ENCODE measurements at places on chromosomes 4 and X.

GRCh38 chr4:38080061-38080974 is 120.1 kb downstream of the PTTG2 start:
- no peak for DNase-seq

GRCh38 chr4:155773196-155773800 is 14.5 kb downstream of the GUCY1B1 start:
- no peak for DNase-seq

- DNase-seq: no peak
Observed at GRCh38 chrX:1679238-1679637, 64.4 kb downstream of the ASMT start.

DNA sequence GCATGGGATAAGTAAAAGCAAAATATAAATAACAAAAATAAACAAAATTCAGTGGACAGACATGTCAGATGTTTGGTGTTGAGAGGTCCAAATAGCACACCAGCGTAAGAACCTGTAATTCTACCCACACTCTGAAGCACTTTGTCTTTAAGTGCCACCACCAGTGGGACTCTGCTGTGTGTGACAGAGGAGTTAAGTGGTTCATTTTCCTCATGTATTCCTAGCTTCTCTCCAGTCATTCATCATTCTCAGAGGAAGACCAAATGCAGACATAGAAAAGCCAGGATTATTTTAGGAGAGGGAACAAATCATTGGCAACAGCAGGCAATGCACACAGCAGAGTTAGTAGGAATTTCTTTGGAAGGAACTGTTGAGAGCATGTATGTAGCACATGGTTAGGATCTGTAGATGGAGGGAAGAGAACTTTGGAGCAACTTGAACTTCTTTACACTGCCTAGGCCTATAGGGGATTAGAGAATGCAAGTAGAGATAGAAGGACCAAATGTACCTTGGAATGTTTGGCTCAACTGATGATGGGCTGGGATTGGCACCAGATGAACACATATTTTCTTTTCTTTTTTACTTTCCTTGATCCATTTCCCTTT is 43.0 kb upstream of the ARHGAP24 start:
- no peak for DNase-seq

DNA sequence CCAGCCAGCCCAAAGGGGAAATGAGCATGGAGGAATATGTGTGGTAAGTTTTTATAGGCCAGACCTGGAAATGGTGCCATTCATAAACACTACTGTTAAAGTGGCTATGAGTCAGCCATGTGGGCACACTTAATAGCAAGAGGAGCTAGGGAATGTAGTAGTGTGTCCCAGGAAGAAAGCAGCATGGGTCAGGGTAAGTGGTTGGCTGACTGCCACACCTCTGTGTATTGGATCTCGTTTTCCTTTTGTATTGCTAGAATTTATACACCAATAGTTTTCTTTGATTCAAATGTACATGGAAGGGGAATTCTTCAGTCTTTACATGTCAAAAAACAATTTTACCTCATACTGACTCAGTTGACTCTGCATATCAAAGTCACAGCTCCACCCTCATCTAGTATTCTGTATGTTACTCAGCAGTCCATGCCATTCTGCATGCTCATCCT is 22.9 kb upstream of the SGMS2 start:
- DNase-seq: no peak

DNA sequence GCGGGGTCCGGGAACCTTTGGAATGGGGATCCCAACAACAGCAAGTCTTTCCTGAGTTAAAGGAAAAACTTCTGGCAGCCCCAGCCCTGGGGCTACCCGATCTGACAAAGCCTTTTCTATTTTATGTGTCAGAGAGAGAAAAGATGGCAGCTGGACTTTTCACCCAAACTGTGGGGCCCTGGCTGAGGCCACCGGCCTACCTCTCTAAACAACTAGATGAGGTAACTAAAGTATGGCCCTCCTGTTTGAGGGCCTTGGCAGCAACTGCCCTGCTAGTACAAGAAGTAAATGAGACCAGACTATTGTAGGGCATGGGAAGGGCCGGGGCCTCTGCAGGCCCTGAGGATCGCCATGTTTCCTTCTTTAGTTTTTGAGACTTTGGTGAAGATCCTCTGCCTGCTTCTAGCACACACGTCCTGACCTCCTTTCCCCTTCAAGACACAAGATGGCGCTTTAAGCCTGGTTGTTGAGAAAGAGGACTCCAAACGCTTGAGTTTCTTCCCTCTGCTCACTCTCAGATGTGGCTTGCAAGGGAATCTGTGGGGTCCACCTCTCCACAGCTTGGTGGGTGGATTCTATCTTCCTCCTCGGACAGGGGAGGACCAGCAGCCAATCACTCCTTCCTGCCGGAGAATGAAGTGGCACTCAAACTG is 18.5 kb upstream of the DRD5 start:
- no peak for DNase-seq

- DNase-seq: no peak
Observed at GRCh38 chr4:162392946-162393345, 229.1 kb upstream of the FSTL5 start.

DNA sequence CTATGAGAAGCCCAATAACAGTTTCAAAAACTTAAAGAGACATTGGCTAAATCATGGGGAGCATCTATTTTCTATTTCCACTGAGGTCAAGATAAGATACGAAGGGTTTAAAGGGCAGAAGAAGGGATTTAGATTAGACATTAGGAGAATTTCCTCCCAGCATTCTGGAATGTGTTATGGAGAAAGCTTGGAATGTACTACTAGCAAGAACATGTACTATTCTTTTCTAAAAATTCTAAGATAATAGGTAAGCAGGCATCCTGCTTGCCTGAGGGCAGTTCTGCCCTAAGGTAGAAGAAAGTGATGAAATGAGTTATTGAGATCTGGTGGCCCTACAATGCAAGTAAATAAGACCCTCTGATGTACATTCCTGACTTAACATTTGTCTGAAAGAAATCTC is 279.2 kb downstream of the NR3C2 start:
- DNase-seq: no peak

DNA sequence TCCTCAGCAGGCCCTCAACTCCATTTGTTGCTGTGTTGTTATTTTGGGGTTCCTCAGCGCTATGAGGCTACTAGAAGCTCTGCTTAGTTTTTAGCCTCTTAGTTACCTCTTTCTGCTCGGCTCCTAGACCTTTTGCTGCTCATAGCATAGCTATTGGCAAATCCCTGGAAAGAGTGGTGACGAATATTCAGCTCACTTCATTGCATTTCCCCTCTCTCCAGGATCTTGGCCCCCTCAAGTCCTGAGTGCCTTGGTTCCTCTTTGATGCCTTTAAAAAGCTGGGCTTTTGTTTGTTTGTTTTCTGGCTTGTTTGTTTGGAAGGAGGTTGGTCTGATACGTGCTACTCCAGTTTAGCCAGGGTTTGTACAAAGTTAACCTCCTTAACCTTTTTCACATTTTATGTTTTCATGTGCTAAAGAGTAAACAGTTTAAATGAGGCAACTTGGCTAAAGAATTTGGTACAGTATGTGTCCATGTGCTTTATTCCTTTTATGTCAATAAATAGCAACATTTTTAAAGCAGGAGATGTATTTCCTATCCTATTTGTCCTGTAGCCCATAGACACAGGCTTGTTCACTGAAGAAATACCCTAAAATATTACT is 31.5 kb downstream of the SMAD1 start:
- no peak for DNase-seq

DNA sequence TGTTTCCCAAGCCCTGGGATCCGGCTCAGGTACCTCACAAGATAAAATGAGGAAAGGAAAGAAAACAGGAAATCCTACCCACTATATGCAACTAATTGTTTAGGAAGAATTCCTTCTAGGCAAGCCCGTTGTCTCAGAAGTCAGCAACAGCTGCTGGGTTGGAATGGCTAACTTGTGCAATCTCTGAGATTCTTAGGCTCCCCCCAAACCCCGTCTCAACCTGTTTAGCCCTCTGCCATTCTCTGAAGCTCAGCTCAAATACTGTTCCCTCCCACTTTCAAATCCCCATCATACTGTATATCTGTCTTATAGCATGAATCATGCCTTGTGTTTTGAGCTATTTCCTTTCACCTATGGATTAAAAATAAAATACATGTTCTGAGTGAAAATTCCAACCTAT is 28.9 kb downstream of the STARD8 start:
- no peak for DNase-seq

DNA sequence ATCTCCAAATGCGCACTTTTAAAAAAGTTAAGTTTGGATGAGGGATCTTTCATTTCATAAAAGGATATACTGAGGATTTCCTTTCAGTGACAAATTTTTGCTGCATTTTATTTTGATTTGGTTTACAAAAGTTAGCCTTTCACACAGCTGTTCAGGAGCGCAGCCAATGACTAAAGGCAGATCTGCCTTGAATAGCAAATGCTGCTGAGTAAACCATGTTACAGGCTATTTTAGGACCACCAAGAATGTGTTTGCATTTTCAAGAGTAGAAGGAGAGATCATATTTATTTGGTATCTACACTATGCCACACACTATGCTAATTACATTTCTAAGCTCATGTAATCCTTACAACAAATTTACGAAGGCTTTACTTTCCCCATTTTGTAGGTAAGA is 92.1 kb downstream of the MAMLD1 start:
- DNase-seq: no peak

DNA sequence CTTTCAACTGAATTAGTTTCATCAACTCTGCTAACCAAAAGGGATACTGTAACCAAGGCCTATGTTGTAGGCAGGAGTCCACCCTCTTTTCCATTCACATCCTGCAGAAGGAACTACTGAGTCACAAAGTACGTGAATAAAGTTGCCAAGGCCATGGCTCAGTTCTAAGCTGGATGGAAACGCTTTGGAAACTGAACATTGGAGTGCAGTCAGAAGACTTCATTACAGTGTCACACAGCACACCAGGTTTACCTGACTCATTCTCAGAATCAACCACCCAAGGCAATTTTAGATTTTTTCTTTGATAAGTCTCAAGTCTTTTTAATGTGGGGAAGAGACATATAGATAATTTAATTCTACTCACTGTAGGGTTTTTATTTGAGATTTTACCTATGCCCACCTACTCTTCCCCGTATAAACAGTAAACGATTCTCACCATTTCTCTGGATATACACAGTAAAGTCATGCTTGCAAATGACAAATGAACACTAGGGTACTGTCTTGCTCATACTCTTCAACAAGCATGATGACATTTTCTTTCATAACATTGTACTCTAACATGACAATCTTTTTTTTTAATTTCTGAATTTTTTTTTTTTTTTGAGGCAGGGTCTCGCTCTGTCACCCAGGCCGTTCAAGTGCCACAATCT is 58.9 kb upstream of the RBM47 start:
- no peak for DNase-seq

DNA sequence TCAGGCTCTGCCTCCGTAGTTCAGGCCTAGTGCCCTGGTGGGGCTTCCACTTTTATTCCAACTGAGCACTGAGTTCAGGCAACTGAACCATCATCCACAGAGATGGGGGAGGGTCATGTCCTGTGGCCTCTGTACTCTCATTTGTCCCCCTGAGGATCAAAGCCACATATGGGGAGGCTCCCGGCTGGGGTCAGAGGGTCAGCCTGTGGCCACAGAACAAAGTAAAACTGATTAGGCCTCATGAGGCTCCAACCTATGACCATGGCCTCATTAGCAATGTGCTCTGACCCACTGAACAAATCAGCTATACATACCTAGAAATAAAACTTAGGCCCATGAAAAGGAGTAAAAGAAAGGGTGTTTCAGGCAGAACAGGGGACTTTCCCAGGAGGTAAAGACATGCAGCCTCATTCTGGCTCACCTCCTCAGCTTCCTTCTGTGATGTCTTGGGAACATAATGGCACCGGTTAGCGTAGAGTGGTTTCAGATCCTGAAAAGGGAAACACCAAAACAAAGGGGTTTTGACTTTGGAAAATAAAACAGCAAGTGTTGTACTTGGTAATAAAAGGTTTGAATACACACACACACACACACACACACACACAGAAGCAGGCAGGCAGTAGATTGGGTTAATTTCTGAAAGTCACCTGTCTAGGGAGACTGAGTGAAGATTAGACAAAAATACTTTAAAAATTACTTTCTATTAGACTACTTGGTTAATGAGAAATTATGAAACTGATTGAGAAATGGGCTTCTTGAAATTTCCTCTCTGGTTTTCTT is 24.3 kb downstream of the TMEM255A start:
- no peak for DNase-seq

DNA sequence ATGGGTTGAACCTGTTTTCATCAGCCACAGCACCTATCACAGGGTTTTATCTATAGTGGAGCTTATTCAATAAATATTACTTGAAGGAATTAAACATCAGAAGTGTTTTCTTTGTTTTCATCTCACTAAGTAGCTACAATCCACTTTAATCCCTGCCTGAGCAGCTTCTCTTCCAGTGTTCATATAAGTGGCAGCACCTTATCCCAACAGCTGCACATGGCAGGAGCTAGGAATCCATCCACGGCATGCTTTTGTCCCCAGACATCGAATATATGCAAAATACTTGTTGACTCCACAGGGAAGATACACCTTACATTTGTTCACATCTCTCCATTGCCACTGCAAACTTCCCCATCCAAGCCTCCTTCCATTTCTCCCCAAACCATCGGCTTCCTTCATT is 549.8 kb upstream of the FAM241A start:
- DNase-seq: no peak

DNA sequence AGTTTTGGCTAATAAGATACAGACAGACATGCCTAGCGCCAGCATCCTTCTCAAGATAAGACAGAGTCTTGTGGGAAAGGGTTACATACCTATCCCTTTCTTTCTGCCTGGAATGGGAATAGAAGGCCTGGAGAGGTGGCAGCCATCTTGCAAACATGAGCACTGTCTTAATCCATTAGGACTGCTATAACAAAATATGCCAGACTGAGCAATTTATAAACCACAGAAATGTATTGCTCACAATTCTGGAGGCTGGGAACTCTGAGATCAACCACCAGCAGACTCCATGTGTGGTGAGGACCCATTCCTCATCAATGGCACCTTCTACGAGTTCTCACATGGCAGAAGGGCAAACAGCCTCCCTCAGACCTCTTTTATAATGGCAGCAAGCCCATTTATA is 26.5 kb upstream of the NEIL3 start:
- DNase-seq: no peak

DNA sequence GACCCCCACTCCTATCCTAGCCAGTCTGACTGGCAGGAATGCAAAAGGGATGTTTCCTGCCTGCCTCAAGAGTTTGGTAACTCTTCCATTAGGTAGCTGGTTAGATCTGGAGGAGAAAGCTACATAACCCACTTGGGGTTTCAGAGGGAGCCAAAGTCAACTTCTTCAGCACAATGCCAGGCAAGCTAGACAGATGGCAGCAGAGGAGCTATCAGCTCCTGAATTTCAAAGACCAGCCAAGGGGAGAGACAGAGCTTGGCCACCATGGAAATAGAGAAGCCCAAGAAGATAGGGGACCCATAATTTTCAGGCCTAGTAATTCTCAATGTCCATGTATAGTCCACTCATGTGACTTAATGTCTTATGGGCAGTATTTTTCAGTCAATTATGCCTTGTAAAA is 56.4 kb downstream of the PGRMC1 start:
- DNase-seq: no peak

DNA sequence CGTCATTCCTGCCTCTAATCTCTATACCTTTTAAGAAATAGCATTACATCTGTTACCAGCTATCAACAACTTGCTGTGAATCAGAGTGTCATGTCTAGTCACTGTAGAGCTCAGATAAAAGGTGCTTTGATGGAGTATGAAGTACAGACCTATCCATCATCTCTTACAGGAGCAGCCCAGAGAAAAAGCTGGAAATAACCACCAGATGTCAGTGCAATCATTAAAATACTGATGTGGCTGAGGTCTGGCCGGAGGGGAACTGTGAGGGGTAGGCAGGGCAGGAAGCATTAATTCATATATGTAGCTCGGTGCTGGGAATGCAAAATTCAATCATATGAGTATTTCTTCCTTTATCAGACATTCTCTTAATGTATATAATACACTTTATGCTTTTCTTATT is 100.6 kb downstream of the AKAP4 start:
- no peak for DNase-seq

Data from esophagus squamous epithelium (tissue), 5 donors.